ENCODE measurements at places on chromosomes 3 and 15.

DNA sequence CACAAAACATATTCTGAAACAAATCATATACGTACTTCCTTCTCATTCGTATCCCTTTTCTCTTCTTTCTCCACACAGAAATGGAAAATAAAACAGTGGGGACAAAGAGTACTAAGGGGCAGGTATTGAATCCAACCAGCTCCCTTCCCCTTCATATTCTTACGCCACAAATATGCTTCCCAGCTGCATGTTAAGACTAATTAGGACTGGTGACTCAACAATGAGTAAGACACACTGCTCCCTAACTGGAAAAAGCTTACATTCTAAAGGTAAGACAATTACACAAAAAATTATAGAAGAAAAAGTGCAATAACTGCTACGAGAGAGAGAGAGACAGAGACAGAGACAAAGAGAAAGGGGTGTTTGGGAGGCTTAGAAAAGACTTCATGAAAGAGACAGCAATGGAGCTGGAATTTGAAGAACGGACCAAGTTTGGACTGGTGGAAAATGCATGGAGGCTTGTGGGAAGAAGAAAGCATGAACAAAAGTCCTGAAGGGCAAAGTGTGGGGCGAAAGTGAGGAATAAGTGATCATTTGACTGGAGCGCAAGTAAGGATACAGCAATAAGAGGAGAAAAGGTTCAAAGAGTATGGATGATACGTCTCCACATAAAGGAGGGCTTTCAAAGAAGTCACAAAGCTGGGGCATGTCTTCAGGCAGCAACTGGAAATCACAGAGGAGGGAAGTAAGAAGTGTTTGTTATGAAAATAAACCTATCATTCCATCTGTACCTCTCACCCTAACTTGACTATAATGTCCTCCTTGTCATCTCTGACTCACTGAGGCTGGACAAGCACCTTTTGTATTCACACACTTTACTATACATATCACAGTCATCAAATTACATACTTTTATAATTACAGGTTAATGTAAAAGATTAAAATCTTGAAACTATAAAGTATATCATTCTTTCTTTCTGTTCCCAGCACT is 49.2 kb downstream of the RYK start:
- DNase-seq, result no peak

DNA sequence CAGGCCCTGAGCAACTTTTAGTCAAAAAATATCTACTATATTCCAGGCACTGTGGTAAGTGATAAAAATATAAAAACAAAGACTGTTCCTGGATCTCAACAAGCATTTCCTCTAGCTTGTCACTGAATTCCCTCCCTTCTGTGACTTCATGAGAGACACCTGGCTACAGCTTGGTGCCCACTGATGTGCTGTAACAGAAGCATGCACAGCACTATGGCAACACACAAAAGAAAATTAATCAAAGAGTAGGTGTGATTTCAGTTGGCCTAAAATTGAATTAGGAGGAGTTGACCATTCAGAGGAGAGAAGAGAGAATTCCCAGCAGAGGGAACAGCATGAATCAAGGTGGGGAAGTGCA is 158.9 kb upstream of the LPP start:
- no peak for DNase-seq

- no peak for DNase-seq
Measured at GRCh38 chr3:67526246-67526645, 128.2 kb downstream of the SUCLG2 start.

DNA sequence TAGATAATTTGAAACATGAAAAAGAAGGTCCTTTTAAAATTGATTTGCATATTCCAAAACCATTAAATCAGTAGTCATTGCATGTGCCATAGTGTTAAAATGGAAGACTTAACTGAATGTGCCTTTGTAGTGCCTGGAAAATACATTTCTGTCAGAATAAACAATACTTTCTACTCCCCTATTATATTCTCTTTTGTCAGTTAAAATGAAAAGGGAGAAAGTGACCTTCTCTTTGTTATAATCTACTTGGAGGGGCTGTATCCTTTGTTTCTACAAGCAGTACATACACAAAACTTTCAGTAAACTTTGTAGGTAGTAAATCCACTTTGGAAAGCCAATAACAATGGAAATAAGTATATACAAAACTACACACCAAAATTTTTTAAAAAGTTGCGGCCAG is 189.5 kb downstream of the NLGN1 start:
- DNase-seq, result no peak
